HS-5 (cell line): ENCODE measurements at places on chromosomes 2 and 18.

- no peak for DNase-seq
Measured at GRCh38 chr2:68878753-68879152, 7.6 kb upstream of the BMP10 start.

DNA sequence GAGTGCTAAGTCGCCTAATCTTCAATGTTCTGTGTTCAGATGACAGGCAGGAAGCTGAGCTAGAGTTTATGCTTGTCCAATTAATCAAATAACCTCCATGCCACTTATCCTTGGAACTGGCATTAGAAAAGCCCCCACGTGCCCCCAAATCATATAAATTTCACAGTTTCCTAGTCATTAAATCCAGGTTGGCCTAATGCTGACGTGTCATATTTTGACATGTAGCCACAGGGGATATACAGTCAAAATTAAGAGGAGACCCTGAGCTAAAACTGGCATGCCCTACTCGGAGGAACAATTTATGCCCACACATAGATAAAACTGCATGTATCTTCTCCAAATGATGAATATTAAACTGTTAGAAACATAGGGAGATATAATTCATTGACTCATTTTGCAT lies 101.0 kb downstream of the AFF3 start:
- no peak for DNase-seq

GRCh38 chr2:207683438-207683837 lies 28.0 kb upstream of the CCNYL1 start:
- no peak for DNase-seq

- DNase-seq = no peak
Measured at GRCh38 chr2:165173215-165173614, 30.6 kb downstream of the SCN3A start.

DNA sequence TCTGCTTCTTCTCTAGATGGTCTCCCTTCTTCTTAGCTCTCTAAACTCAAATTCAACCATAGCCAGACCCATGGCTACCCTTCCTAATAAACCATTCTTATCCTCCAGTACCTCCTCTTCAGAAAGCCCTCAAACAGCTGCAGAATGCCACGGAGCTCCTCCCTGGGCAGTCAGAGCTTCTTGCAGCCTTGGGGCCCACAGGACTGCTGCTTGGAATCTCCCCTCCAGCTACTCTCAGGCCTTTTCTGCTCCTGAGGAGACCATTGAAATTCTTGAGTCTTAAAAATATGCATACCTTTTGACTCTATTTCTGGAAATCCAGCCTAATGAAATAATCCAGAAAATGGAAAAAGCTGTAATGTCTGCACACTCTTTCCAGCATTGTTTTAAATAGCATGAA lies 30.7 kb downstream of the EFR3B start:
- no peak for DNase-seq

GRCh38 chr18:59551902-59552635 lies 145.2 kb downstream of the CCBE1 start:
- no peak for DNase-seq

DNA sequence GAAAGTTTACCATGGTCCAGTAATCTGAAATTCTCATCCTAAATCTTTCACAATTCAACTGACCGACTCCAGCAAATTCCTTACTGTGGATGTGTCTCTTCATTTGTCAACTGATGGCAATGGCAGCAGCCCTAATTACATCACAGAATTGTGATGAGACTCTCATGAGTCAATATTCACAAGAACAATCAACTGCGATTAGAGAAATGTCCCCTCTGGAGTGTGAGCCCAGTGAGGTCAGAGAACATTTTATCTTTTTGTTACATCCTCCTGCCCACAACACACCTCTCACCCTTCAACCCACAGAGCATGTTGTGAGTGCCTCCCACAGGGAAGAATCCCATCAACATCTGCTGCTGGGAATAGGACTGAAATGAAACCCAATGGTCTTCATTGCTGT lies 73.6 kb downstream of the CD226 start:
- peak; percentile 45 for DNase-seq
